Activated CD8-positive, alpha-beta memory T cell treated with anti-CD3 and anti-CD28 coated beads for 1 hour (primary cell): ENCODE measurements at places on chromosomes 12 and 14.

DNA sequence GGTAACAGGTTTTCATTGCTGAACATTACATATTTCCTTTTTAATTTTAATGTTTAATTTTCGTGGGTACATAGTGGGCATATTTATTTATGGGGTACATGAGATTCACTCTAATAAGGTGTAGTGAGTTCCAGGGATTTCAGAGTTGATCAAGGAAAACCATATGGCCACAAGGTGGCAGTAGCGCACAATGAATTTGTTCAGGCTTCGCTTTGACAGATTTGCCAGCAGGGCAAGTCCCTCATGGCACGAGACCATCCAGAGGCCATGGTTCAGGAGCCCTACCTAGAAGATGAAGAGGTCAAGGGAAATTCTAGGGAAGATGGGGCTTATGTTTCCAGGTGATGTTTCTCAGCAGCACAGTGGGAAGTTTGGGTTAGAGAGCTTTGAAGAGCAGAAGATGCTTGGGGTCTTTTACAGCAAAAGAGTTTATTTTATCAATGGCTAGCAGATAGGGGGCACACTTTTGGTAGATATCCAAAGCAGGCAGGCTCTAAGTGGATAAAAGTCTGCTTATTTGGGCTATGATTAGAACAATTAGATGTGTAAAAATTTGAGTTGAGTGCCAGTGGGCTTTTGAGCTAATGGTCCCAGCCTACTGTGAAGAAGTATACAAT, 1004.4 kb downstream of the AACS start:
- peak; percentile 1 for DNase-seq

DNA sequence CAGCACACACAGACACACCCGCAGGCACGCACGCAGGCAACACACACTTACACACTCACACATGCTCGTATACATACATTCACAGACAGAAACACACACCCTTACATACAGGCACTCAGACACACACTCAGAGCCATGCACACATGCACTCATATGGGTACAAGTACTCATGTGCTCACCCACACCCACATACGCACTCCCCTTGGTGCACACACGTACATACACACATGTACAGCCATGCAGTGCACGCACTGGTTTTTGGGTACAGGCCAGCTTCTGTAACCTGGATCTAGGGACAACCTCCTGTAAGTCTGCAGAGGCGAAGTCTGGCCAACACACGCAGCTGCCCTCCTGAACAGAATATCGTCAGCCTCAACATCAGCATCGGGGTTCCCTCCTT, 221.3 kb upstream of the RTL1 start:
- DNase-seq, result no peak

DNA sequence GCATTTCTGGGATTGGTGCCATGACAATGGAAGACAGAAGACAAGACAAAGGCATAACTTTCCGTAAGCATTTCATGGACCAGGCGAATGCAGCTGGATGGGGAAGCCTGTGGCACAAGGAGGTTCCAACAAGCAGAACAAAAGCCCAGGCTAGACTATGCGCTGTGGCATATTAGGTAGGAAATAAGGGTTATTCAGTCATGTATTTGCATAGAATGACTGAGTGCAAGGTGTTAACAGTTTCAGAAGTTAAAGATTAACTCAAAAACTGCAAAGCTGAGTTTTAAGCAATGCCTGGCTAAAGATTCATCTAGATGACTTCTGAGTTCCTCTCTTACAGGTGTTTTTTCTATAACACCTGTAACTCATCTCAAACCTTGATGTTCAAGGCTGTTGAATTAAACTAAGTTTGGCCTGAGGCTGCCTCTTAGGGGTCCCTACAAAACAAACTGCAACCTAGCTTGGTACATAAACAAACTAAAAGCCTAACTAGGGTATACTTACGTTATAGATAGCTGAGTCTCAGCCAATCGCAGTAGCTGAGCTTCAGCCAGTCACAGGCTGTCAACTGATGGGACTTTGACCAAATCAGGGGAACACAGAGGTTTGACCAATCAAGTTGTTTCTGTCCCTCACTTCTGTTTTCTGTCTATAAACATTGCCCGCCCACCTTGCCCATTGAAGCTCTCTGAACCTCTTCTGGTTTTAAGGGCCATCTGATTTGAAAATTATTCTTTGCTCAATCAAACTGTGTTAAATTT, 52.2 kb upstream of the PLBD1 start:
- DNase-seq, result no peak

DNA sequence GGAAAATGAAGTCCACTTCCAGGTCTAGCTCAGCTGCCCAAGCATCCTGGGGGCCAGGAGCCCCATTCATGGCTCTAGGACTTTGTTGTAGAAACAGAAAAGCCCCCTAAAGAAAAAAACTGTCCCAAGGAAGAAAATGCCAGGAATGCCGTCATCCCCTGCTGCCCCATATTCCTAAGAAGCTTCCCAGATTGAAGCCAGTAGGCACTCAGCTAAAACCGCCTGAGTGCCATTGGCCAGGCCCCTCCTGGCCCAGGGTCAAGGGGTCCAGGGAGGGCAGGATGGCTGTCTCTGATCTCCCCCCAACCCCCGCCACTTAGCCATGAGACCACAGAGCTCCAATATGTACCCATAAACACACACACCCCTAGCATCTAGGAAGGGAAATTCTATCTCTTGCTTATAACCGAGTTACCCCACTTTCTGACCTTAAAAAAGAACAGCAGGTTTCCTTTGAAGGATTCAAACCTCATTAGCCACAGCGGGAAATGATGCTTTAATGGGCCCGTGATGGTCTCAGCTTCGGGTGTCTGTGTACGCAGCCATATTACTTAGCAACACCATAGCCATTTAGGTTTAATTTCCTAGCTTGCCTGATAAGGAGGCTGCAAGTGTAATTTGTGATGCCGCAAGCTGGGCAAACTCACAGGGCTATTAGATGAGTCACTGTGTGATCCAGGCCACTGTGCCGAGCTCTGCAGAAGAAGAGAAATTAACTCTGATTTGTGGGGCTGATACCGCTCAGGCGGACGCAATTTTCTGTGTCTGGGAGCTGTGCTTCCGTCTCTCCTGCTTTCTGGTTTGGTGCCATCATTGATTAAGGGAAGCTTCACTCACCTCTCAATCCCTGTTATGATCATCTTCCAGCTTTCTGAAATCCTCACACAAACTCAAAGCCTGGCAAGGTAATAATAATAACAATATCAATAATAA, 84.2 kb downstream of the GCH1 start:
- DNase-seq, result no peak

DNA sequence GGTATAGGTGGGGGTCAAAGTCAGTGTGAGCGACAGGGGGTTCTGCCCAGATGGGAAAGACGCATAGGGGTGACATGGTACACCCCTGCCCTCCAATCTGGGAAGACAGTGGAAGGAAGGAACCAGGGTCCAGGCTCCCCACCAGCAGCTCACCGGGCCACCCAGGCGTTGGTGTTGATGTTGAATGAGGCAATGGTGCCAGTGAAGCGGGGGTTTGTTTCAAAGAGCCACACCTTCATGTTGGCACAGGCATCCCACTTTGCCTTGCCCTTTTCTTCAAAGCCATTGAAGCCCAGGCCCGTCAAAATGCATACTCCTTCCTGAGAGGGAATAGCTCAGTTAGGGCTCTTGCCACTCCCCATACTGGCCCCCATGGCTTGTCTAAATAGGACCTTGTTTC, 7.5 kb downstream of the EMG1 start:
- no peak for DNase-seq

DNA sequence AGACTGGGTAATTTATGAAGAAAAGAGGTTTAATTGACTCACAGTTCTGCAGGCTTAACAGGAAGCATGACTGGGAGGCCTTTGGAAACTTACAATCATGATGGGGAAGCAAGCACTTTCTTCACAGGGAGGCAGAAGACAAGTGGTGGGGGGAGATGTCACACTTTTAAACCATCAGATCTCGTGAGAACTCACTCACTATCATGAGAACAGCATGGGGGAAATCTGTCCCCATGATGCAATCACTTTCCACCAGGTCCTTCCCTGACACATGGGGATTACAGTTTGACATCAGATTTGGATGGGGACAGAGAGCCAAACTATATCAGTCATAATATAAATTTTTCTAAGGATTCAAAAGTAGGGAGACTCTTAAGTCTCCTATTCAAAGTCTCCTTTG, 46.0 kb downstream of the SPIC start:
- DNase-seq, result no peak

GRCh38 chr14:74417611-74418010, 8.4 kb downstream of the SYNDIG1L start:
- DNase-seq, result no peak

DNA sequence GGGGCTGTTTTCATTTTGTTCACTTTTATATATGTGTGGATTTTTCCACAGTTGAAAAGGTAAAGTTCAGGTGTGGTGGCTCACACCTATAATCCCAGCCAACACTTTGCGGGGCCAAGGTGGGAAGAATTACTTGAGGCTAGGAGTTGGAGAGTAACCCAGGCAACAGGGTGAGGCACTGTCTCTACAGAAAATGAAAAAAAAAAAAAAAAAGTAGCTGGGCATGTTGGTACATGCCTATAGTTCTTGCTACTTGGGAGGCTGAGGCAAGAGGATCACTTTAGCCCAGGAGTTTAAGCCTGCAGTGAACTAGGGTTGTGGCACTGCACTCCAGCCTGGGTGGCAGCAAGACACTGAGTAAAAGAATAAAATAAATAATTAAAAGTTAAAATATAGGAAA, 326.5 kb downstream of the NAV3 start:
- no peak for DNase-seq

DNA sequence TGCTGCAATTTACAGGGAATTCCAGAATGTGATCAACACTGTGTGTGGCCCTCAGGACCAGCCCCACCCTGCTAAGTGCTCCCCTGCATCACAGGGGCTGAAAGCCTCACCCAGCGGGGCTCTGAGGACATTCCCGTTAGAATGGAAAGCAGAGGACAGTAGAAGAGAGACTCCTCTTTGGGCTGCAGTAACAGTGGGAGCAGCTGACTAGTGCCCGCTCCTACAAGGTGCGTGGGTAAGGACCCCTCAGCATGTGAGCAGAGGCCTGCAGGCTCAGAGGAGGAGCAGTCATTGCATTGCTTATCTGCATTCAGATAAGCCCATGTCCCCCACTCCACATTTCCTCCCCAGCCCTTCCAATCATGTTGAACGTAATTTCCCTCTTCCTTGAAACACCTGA, 120.1 kb downstream of the ITPR2 start:
- DNase-seq, result no peak

DNA sequence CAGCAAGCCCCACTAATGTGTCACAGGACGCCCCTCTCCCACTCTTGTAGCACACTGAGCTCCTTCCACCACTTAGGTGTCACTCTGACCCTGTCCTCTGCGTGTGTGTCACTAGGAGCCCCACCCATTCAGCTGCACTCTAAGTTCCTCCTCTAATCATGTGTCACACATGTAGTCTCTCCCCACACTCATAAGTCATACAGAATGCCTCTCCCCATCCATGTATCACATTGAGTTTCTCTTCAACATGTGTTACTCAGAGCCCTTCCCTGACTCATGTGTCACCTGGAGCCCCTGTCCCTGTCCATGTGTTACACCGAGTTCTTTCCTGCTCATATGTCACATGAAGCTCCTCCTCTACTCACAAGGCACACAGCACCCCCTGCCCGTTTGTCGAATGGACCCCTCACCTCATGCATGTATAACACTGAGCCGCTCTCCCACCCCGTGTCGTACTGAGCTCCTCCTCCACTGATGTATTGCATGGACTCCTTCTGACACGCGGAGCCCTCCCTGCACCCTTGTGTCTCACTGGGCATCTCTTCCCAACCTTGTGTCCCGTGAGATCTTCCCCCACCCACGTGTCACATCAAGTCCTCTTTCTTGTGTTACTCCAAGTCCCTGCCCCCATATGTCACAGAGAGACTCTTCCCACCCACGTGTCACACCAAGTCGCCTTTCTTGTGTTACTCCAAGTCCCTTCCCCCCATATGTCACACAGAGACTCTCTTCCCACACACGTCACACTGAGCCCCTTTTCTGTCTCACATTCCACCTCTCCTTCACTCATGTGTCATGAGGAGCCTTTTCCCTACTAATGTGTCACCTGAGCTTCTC, 31.0 kb downstream of the RTL1 start:
- no peak for DNase-seq

DNA sequence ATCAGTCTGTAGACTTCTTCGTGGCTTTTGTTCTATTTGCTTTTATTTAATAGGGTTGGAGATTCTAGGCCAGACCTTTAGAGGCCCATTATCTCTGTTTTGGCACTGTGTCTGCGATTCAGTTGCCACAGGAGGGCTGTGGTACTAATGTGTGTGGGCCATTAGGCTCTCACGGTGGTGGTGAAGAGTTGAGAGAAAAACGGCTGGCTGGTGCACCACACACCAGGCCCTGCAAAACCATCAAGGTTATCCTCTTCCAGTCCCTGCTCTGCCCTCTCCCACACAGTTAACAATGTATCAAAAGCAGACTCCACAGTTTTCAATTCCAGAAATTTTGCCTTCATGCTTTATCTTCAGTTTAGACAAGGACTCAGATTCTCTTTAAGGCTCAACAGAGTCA, 97.7 kb downstream of the MYF5 start:
- DNase-seq, result no peak

GRCh38 chr12:94594443-94594825, 55.9 kb downstream of the TMCC3 start:
- no peak for DNase-seq

- DNase-seq, result no peak
These were observed 545.1 kb downstream of the AACS start for GRCh38 chr12:125610292-125610691.

DNA sequence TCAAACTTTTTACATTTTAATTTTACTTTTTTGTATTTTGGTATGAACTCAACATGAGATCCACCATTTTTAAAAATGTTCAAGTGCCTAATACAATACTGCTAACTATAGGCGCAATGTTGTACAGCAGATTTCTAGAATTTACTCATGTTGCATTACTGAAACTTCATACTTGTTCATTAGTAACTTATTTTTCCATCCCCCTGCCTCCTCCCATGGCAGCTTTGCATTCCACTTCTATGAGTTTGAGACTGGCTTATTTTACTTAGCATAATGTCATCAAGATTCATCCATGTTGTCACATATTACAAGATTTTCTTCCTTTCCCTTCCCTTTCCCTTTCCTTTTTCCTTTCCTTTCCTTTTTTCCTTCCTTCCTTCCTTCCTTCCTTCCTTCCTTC, 825.9 kb downstream of the SLC16A7 start:
- DNase-seq, result no peak

DNA sequence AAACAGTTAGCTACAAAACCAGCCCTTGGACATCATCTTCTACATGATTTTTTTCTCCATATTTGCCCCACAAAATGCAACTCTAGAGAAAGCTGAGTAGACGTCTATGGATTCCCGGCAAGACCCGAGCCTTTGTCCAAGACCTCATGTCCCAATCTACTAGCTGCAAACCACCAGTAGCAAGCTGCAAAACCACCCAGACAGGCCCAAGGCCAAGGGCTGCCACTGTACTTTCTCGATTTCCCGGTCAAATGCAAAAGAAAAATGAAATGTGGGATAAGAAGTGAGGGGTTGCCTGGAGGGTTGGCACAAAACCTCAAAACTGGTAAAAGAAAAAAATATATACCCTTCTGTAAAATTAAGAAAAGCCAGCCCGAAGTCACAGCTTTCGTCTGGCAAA, 2.9 kb upstream of the SIX6 start:
- DNase-seq, result no peak

GRCh38 chr12:27342536-27342935, 9.9 kb downstream of the BMAL2 start:
- no peak for DNase-seq
